RCC 7860 (cell line): ENCODE measurements at places on chromosomes 3 and 15.
A peak's percentile ranks its signal among the peaks of the same experiment; 100 is the strongest.

DNA sequence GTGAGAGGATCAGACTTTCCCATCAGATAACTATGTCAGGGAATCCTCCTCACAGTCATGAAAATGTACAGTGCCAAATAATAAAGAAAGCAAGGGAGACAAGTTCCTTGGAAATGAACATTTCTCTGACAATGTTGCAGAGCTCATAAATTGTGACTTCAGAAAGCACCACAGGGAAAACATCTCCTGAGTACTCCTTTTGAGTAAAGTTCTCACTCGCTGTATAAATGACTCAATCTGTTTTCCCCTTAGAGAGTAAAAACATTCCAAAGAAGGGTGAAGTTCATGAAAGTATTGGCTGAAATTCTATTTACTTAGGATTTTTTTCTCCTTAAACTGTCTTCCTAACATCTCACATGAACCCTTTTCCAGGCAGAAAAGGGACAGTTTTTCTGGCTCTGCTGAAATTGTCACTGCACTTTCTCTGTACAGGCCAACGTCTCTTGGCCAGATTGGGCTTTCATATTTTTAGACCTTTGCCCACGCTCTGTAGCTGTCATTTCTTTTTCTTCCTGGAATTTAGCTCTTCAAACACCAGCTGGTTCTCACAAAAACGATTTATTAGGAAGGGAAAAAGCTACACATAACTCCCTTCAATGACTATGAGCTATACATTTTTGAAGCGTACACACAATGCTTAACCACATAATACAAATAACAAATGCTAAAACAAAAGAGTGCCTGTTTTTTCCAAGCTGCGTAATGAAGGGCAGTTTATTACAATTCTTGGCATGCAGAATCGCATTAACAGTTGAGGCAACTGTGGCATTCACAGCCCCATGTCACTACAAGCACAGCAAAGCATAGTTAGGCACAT, 216.1 kb downstream of the ATP8B4 start:
- DNase-seq, result no peak

DNA sequence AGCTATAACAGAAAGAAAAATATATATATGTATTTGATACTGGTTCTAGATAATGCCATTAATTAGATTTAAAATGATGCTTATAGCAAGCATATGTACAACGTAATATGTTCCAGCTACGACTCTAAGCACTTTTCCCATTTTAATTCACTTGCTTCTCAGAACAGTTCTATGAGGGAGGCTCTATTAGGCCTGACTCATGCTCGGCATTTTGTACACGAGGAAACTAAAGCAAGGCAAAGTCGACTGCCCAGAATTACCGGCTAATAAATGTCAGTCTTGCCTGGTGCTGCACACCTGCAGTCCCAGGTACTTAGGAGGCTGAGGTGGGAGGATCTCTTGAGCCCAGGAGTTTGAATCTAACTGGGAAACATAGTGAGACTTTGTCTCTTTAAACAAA, 106.0 kb downstream of the PTPRG start:
- DNase-seq, result no peak

- DNase-seq, result no peak
Observed at GRCh38 chr3:42829083-42829627, 19.9 kb downstream of the ACKR2 start.

- no peak for DNase-seq
Observed at GRCh38 chr3:176349706-176350105, 847.6 kb downstream of the TBL1XR1 start.

DNA sequence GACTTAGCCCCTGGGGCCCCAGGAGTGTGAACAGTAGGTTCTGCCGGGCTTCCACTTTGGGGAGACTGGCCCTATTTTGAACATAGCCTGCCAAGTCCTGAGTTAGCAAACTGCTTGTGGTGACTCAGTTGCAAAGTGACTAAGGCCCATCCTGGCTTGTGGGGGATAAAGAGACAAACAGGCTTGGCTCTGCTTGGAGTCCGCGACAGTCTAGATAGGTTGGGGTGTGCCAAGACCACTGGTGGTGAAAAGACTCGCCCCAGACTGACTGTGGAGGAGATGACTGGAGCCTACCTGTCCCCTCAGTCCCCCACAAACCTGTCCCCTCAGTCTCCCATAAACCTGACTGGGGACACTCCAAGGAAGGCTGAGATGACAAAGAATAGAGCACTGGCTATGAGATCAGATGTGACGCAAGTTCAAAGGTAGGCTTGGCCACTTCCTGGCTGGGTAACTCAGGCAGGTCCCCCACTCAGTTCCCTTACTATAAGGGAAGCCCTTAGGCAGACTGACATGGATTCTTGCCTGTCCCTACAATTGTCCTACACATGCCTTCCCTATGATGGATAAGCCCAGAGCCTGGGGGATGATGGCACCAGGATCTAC, 4.3 kb downstream of the DNASE1L3 start:
- peak; percentile 58 for DNase-seq

GRCh38 chr3:152261329-152261728, 7.4 kb upstream of the MBNL1 start:
- no peak for DNase-seq

GRCh38 chr3:57864853-57865252, 108.7 kb downstream of the SLMAP start:
- DNase-seq, result no peak

DNA sequence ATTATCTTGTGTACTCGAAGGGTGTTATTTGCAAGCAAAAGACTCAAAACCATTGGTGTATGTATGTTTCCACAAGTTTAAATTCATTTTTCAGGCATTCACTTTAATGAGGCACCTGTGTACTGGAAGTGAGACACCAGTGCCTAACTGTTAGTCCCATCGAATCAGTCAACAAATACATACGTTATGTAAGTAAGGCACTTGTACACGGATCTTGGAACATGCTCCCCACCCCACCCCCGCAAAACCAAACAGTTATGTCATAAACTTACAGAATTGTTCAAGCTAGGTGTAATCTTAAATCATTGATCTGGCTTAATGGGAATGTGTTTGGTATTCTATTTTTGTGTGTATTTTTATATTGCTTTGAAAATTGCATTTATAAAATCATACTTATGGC, 17.1 kb downstream of the LRRC28 start:
- no peak for DNase-seq

DNA sequence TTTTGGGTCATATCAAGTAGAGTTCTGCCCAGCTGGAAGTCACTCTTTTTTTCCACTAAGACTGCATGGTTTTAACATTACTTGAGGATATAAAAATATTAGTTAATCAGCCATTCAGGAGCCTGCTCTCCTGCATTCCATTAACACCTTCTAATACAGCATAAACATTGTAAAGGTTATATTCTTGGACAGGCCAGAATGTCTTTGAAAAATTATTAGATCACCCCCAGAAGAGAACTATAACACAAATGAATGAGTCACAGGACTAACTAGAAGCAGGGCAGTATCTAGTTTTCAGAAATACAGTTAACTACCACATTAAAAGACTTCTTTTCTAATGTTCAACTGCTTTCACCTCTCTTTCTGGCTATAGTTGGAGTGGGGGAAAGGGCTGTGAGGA, 80.9 kb downstream of the THBS1 start:
- DNase-seq, result no peak

DNA sequence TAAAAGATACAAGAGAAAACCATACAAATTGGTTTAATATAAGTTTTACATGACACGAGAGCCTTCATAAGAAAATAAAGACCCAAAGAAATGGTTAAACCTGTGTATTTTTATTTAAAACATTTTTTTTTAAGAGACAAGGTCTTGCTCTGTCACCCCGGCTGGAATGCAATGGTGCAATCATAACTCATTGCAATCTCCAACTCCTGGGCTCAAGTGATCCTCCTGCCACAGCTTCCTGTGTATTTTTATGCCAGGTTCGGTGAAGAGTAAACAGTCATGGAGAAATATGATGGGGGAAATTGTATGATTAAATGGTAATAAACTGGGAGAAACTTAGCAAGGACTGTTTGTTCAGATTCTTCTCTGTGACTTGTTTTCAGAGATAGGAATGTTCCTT, 441.0 kb downstream of the TUSC7 start:
- no peak for DNase-seq

GRCh38 chr15:101248274-101248673, 3.6 kb downstream of the CHSY1 start:
- DNase-seq, result no peak

DNA sequence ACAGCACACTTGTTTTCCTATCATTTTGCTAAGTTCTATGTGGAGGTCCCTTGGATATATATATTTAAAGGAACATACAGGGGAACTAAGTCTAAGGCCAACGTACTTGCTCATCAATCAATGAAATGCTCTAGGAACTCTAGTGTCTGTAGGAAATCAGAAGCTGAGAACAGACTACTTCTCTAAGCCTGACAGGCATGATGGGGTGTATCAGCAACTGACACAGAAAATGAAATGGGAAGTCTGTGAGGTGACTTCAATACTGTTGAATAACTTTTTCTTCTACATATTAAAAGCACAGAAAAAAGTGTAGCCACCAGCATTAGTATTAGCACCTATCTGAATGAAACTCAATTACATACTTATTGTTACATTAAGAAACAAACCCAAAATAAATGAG, 56.9 kb upstream of the CSPG5 start:
- no peak for DNase-seq

DNA sequence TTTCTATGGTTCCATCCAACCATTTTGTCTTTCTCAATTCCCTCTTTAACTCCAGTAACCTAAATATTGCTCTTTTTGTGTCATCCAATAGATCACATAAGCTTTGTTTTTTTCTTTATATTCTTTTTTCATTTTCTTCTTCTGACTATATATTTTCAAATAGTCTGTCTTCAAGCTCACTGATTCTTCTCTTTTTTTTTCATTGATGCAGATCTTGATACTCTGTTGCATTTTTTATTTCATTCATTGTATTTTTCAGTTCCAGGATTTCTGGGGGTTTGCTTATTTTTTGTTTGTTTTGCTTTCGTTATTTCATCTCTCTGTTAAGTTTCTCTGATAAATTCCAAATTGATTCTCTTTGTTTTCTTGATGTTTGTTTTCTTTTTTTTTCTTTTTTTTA, 36.2 kb downstream of the CLDN1 start:
- no peak for DNase-seq

- no peak for DNase-seq
Observed at GRCh38 chr3:179168918-179169317, 20.8 kb downstream of the PIK3CA start.

- DNase-seq, result no peak
Observed at GRCh38 chr15:55715355-55716076, 27.4 kb downstream of the PRTG start.

DNA sequence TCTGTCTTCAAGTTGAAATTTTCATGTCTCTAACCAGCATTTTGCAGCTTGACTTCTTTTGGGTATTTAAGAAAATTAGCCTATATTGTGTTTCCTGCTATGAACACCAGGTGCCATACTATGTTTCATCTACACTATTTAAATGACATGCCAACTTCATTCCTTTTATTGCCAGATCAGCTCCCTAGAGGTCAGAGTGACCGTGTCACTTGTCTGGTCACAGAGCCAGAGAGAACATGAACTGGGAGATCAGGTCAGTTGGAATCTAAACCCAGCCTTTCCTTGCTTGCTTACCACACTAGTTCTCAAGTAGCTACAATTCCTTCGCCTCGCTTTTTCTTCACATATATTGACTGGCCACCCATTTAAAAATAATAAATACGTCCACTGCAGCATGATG, 87.6 kb downstream of the THBS1 start:
- DNase-seq, result no peak

DNA sequence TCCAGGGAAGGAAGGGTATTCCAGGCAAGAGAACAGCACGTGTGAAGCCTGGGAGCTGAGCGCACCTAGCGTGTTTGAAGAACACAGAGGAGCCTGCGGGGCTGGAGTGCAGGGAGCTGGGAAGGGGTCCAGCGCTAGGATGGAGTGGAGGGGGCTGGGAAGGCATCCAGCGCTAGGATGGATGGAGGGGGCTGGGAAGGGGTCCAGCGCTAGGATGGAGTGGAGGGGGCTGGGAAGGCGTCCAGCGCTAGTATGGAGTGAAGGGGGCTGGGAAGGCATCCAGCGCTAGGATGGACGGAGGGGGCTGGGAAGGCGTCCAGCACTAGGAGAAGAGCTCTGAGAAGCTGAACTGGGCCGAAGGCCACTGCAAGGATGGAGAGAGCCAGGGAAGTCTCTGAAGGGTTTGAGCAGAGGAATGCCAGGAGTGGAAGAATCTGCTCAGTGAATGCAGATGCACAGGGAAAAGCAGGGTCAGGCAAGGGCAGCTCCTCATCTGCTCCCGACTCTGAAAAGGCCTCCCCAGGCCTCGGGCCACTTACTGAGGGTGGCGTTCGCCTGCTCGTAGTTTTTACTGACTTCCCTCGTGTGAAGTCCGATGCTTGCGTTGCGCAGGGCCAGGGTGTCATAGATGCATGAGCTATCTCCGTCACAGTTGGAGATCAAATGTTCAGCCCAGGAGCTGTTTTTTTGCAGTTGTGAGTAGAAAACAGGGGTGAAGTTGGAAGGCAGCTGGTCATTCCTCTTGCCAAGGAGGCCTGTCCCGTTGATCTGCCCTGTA, 39.8 kb downstream of the MUC20 start:
- no peak for DNase-seq

DNA sequence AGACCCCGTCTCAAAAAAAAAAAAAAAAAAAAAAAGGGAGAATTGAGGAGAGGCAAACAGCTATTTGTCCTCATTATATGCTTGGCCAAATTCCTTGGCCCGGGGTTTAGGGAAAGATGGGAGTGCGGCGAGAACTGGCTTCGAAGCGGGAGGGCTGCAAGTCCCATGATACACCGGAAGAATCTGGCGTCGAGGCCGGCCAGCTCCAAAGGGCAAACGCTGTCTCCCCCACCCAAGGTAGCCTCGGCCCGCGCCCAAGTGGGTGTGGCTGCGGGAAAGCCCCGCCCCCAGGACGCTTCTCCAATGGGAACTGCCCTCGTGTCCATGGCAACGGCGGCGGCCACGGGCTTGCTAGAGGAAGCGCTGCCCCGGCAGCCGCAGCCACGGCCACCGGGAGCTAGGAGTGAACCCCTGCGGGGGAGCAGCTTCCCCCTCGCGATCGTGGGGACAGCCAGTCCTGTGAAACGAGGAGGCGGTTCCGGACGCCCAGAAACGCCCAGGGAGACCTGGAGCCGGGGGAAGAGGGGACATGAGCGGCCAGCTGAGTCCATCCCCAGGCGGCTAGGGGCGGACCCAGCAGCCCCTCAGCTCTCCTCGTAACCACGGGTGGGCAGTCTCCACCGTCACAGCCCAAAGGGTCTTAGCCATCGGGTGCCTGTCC, at the start of gene TTLL13:
TTLL13 (plus strand) TSS at position 354 of the 661 bp plus-strand sequence. CDS start 1,075 bp downstream, outside the sequence.
- DNase-seq, result peak; percentile 72
